ENCODE measurements at places on chromosomes 7 and 10.
A peak's percentile ranks its signal among the peaks of the same experiment; 100 is the strongest.

DNA sequence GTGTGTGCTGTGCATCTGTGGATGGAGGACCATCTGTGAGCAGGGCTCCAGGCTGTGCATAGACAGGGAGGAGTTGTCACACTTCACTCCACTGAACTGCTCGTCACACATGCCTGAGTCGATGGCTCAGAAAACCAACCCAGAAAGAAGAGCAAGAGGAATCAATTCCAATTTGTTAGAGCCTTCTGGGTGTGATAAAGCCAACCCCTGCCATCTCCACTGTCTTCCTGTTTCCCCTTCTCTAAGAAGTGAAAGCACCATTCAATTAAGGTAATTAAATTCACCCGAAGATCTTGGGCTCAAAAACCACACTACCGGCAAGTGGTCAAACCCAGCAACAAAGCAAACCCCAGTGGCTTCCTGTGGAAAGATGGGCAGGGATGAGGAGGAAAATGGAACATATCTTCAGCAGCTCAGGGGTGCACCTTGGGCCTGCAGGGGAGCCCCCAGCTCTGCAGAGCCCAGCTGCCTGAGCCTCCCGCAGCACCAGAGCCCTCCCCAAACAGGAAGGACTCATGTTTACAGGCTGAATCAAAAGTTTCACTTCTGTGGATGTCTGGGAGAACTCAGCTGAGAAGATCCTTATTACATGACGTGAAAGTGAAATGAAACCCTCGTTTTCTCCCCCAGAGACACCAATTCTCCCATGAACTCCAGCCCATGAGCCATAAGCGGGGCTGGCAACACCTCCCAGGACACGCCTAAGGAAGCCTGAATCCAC lies 10.9 kb downstream of the C10orf71 start:
- no peak for DNase-seq

DNA sequence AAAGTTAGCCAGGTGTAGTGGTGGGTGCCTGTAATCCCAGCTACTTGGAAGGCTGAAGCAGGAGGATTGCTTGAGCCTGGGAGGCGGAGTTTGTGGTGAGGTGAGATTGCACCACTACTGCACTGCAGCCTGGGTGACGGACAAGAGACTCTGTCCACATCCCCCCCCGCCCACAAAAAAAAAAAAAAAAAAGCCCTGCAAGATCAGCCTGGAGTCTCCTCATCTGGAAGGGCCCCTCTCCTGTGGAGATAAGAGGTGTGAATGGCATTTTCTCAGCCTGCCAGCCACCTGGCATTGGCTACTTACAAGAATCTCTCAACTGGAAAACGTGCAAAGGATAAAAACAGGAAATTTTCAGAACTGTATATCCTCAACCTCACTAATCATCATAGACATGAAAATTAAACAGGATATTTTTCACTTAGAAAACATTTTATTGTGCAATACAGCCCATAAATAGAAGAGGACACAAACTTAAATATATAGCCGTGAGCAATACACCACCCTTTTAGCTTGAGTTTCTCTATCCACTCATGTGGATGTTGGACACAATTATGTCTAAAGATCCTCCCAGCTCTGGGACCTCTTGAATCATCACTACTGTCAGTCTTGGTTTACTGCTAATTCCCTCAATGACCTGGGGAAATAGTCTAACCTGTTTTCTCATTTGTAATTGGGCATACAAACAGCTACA lies 11.3 kb upstream of the TSPAN15 start:
- no peak for DNase-seq

- no peak for DNase-seq
These were observed 251.2 kb downstream of the ARHGAP12 start for GRCh38 chr10:31677195-31678138.

- no peak for DNase-seq
These were observed 3.4 kb upstream of the ITGB1 start for GRCh38 chr10:32961343-32961894.

DNA sequence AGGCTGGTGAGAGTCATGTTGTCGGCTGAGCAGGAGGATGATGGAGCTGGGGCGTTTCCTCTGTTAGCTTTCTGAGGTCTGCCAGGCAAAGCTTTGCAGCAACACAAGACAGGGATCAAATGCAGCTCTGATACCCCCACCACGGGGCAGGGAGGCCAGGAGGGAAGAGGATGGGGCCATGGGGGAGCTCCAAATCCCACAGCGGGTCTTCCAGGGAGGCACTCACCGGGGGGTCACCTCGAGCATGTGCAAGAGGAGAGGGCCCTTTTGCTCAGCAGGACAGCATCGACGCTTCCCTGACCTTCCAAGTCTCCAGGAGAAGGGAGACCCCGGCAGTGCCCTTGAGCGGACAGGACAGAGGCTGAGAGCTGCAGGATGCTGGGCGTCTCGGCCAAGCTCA lies 127.5 kb downstream of the WDR37 start:
- no peak for DNase-seq

GRCh38 chr7:100886936-100887515 lies 2.5 kb downstream of the UFSP1 start:
- no peak for DNase-seq

GRCh38 chr7:11848251-11848650 lies 16.3 kb upstream of the THSD7A start:
- DNase-seq = no peak

- DNase-seq = no peak
These were observed 87.7 kb upstream of the CYP26C1 start for GRCh38 chr10:92972886-92973285.

GRCh38 chr7:50262916-50263690 lies 41.4 kb upstream of the IKZF1 start:
- no peak for DNase-seq

- no peak for DNase-seq
These were observed 288.6 kb upstream of the PHF14 start for GRCh38 chr7:10685040-10685439.

- no peak for DNase-seq
These were observed 239.5 kb downstream of the KIAA1217 start for GRCh38 chr10:24448351-24448999.

DNA sequence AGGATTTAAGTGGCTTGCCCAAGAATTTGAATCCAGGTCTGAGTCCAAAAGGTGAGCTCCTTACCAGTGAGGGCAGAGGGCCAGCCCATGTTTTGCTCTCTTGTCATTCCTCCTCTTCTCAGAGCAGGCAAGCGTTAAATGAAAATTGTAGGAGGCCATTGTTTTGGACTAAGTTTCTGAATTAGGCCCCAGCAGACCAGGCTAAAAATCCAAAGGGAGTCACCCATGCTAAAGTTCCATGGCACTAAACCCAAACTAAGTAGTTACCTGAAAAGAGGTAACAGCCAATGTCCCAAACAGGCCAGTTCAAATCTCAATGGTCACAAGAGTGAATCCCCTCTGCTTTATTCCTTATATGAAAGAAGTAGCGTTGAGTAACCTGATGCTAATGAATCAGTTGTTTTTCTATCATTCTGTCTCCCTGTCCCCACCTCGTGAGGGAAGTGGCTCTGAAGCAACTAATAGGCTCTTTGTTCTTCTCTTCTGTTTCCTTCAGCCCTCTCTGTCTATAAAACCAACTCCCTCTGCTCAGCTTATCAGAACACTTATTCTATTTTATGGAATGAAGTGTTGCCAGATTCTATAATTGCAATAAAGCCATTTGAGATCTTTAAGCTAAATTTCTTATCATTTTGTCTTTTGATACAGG lies 17.5 kb upstream of the CDH23 start:
- DNase-seq = no peak

DNA sequence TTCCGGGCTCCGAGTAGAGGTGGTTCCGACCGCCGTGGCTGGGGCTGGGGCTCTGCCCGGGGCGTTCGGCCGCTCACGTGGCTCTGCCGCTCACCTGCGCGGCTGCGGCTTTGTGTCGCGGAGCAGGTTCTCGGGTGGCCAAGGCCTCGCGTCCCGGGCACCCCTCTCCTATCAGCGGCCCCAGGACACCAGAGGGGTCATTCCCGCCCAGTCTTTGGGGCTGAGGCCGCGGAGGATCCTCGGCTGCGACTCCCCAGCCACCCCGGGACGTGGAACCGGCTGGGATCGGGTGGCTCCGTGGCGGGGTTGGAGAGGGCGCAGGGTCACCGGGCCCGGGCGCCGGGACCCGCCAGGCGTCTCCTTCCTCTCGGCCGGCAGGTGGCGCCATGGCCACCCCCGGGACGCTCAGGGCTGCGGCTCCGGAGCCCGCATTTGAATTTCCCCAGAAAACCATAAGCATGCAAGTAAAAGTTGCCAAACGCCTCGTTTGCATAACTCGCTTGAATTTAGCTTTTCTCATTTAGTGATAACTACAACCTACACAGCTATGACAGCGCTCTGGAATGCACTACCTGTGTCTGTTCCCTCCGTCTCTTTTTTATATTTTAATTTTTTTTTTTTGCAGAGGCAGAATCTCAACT lies 1.2 kb downstream of the COL26A1 start:
- peak; percentile 17 for DNase-seq

DNA sequence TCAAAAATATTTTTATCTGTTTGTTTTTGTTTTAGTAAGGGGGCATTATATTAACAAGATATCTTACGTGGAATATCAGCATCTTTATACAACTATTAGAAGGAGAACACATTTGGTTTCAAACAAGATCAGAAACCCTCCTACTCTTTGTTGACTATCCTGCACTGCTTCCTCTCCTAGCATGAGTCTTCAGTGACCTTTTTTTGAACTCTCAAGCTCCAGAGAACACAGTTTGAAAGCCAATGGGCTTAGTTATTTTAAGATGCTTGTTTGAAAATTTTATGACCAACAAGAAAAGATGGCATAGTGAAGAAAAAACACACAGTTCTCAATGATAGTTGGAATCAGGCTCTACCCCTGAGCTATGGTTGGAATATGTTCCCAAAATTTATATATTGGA lies 37.2 kb upstream of the RTKN2 start:
- no peak for DNase-seq

DNA sequence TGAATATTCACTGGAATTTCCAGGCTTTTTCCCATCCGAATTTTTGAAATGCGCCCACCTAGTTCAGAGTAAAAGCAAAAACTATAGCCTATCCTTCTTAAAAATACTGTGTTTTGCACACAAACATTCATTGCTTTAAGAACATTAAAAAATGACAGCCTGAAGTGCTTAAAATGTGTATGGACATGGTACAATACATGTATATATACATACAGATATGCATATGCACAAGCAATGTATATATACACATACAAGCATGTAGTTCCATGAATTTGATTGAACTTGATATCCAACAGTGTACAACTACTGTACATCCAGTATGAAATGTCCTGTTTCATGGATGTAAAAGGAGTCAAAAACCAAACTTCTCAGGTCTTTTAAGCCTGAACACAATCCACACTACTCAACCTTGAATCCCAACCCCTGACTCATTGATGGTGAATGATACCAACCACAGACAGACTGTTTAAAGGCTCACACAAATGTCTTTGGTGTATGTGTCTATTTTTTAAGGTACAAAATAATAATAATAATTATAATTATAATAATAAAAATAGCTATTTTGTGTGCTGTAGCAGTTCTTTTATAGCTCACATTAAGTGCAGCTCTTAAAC lies 14.8 kb downstream of the INHBA start:
- no peak for DNase-seq

DNA sequence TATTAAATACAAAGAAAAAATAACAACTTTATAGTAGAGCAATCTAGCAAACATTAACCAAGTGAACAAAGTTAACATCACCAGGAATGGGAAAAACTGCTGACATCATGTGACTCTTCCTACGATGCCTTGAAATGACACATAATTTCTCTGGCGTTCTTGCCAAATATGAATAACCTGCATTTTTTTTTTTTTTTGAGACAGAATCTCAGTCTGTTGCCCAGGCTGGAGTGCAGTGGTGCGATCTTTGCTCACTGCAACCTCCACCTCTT lies 126.5 kb upstream of the VKORC1L1 start:
- DNase-seq = no peak

- no peak for DNase-seq
These were observed 7.0 kb upstream of the DPYSL4 start for GRCh38 chr10:132179551-132180392.

- no peak for DNase-seq
These were observed 212.7 kb upstream of the MKI67 start for GRCh38 chr10:128338951-128339350.

- no peak for DNase-seq
These were observed 116.6 kb downstream of the CTTNBP2 start for GRCh38 chr7:117756586-117757085.

- no peak for DNase-seq
These were observed 1.5 kb downstream of the PKD1L1 start for GRCh38 chr7:47946581-47947354.

DNA sequence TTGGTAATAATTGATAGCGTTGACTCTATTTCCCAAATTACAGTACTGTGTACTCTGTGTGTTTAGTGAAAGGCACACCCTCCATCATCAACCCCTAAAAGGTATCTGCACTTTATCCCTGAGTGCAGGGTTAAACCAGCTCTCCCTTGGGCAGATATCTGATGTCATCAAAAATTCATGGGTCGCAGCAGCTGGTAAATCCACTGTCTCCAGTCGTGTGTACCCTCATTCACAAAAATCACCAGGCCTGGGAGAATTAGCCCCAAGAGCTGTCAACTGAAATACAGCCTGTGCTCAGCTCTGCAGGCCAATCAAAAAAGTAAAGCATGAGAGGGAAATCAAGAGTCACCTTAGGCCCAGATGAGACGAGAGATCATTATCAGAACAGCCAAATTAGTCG lies 103.7 kb downstream of the HIP1 start:
- DNase-seq = no peak

DNA sequence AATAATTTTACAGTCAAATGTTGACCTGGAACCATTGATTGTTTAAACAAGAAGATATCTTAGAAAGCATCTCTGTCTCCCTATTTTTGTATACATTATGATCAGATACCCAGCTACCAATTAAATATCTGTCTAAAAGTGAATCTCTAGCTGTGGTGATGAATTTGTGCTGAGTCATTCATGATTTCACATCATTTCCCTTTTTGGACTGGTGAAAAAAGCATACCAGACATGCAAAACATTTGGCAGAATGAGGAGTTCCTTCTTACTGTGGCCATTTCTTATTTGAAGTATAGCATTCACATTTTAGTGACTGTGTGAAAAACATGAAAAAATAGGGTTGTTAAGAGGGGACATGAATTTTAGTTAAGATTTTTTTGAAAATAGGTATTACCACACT lies 98.0 kb upstream of the GATA3 start:
- DNase-seq = no peak

- DNase-seq = no peak
These were observed 33.6 kb upstream of the HERPUD2 start for GRCh38 chr7:35728412-35729060.

- no peak for DNase-seq
These were observed 4.0 kb downstream of the MXI1 start for GRCh38 chr10:110211465-110211843.

GRCh38 chr10:59771162-59771807 lies 18.0 kb upstream of the MRLN start:
- DNase-seq = no peak

DNA sequence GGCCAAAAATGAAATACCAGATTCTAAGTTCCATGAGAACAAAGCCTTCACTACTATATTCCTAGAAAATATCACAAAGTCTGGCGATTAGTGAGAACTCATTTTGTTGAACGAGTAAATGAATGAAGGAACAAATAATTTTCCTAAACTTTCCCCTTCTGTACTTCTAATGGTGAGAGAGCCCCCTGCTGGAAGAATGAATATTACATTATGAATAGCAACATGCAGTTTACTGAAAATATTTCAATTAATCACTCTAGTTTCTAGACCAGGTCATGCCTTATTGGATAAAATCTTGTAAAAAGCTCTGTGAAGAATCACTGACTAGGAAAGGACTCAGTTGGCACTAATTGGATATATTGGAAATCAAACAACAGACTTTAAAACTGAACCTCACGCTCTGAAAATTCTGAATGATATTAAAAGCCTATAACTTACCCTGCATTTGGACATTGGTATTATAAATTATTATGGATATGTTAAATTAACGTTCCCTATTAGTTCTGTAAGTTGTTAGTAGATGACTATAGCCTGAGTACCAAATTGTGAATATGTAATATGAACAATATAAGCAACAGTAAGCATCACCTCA lies 32.4 kb upstream of the MTPN start:
- peak; percentile 20 for DNase-seq

All from CMK (cell line).